Stimulated activated CD8-positive, alpha-beta memory T cell treated with anti-CD3 and anti-CD28 coated beads, Interleukin-4, amount 100 ng/mL, for 1 hour (primary cell): ENCODE measurements at places on chromosomes 1 and 21.

GRCh38 chr1:43969746-43970466, at the start of gene DPH2:
DPH2 (plus strand) TSS chr1:43970010; CDS start chr1:43970176, 166 bp downstream.
- DNase-seq = peak; percentile 81

DNA sequence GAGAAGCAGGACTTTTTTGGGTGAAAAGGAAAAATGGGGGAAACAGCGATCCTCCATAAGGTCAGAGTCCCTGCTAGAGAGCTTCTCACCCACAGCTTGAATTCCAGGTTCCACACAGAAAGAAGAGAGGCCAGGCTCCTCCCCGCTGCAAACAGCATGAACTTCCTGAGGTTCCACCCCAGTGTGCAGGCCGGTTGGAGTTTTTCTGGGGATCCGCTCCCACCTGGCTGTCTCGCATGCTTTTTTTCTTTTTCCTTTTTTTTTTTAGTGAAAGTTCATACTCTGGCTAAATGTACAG, 595.1 kb upstream of the ZP4 start:
- DNase-seq = no peak

DNA sequence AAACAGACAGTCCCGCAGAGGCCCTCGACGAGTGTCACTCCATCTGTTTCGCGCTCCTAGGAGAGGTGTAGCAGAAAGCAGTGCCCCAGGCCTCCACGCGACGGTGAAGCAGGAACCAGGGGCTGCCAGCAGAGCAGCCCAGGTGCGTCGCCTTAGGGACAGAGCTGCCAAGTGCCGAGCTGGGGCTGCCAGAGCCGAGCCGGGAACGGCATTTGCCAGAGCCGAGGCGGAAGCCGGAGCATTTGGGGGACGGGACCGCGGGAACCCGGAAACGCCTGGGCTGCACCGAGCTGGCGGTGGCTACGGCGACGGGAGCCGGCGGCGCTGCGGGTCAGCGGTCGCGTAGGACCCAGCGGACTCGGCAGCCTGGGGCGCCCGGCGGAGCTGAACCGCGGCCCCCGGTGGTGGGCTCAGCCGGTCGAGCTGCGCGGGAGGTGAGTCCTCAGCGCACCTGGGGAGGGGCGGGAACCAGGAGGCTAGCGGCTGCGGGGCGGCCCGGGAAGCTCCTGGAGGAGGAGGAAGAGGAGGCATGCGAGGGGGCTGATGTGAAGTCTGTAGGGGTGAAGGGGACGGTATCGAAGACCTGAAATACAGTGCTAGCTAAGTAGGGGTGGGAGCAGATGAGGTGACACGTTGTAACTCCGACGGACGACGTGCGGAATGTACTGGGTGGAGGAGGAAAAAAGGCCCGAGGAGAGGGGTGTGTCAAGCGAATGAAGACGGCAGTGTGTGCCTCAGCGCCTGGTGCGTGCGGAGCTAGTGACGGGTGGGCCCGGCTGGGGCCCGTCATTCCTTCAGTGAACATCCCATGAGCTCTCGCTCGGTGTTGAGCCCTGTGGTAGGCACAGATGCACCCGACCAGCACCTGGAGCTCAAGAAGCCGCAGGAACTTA, at the start of gene SLC35A3:
SLC35A3 (plus strand) TSS at position 268 of the 893 bp plus-strand sequence. CDS start 23,559 bp downstream, outside the sequence.
- peak; percentile 29 for DNase-seq

DNA sequence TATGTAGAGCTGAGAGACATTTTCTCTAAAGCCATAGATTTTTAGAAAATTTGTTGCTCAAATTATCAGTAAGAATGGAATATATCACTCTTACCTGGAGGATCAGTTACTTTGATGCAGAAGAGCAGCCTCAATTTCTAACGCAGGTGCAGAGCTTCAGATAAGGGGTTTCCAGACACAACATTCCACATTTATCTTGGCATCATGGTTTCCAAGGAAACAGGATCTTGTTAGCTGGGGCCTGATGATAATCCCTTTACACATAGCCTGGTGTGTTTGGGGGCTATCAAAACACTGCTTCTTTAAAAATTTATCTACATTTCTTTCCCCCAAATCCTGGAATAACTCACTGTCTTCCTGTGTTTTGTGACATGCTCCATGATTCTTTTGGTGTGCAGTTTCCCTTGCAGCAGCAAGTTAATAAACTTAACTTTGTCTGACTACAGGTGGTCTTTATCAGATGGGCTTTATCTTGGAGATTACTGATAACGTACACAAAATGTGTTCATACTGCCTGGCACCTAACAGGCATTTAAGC, 2.7 kb upstream of the STX12 start:
- DNase-seq = no peak

- DNase-seq = no peak
Measured at GRCh38 chr1:49389699-49390098, 613.0 kb upstream of the BEND5 start.

DNA sequence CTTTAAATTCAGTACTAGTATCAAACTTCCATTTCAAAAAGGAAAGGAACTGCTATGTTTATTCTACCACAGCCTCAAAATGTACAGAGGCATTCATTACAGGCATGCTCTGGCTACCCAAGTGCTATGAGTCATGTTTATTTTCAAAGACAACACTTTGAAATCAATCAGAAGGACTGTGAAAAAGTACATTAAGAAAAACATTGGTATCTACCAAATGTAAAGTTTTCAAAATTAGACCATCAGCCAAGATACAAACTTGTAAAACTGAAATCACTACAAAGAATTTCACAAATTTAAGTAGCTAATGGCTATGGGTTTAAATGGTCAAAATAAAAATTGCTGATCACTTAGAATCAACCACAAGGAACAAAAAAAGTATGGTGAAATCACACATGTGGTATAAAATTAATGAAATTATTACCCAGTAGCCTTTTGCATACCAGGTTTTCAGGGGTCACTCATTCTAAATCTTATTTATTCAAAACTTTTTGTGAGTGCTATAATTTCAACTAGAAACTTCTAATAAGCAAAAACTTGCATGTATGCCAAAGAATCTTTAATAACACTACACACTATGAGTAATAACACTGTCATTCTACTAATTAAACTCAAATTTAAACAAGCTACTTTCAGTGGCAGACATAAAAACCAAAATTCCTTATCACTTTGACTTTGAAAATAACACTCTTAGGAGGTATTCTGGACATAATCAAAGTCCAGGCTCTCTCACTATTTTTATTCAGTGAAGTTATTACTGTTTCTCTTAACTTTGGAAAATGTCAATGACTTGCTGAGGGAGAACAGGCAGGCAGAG, 49.2 kb downstream of the ENAH start:
- no peak for DNase-seq

DNA sequence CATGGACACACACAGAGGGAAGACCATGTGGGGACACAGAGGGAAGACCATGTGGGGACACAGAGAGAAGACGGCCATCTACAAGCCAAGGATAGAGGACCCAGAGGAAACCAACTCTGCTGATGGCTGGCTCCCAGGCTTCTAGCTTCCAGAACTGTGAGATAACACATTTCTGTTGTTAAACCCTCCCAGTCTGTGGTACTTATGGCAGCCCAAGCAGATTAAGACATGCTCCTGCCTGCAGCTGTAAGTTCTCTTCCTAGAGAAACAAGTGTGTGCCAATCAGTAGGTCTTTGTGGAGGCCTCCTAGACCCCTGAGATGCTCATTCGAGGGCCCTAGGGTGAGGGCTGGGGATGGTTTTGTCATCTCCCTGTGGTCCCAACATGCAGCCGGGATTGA, 2.7 kb downstream of the AGT start:
- no peak for DNase-seq

DNA sequence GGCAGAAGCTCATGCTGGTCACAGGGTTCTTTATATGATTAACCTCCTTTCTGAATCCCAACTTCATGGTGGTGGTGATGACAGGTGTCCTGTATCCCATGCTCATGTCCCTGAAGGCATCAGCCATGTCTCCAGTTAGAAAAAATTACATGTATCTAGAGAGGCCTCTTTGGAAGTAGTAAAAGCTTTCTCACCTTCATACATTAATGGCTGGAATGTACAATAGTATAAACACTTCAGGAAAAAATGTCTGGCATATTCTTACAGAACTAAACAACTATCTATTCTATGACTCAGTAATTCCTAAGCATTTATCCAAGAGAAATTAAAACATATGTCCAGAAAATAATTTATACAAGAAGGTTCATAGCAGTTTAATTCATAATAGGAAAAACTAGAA, 34.0 kb downstream of the ADAM30 start:
- DNase-seq = no peak

DNA sequence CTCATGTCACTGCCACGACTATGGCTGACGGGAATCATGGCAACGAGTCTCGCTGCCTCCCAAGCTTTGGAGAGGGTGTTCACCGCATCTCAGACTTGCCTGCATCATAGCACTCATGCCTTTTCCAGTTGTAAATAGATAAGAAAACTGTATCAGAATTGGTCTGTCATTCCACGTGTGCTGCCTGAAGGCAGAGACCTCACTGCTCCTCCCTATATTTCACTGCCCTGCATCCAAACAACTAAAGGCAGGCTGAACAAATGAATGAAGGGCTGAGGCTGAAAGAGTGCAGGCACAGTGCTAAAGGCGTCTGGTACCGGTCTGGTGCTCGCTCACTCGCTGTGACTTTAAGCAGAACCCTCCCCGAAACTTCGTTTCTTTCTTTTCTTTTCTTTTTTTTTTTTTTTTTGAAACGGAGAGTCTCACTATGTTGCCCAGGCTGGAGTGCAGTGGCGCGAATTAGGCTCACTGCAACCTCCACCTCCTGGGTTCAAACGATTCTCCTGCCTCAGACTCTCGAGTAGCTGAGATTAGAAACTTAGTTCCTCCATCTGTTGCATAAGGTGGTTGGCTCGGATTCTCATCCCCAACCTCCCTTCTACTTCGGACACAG, 542 bp downstream of the EIF2B3 start:
- no peak for DNase-seq

GRCh38 chr1:97668945-97669344, 251.9 kb downstream of the DPYD start:
- no peak for DNase-seq

DNA sequence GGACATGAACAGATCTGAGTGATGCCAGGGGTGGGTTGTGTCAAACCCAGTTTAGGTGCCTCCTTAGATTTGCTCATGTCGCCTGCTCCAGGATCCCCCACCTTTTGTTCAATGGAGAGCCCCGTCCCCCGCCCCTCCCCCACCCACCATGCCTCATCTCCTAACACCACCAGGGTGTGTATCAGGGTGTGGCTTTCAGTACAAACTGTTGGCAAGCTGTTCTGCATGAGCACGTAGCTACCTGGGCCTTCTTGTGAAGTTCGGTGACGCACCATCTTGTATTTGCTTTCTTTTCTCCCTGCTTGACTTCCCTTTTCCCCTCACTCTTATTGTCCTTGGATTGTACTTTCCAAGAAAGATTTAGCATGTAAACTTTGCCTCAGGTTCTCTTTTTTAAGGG, 94.8 kb downstream of the EBNA1BP2 start:
- no peak for DNase-seq

DNA sequence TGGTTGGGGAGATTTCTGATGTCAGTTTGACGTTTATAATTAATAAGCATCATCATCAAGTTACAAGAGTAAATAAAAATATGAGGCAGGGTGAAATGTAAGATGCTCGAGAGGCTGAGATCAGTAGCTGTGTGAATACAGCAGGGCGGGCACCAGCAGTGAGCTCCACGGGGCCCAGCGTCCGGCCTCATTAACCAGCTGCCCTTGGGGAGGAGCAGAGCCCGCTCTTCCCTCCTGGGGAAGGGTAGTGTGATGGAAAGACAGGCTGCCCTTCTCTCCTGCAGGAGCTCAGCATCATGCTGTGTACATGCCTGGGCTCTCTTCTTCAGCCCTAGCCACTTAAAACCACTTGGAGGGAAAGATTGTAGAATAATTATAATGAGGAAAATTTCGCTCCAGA, 23.4 kb downstream of the PDE9A start:
- no peak for DNase-seq

- DNase-seq = no peak
Measured at GRCh38 chr1:24424207-24424606, 8.6 kb downstream of the NIPAL3 start.

- DNase-seq = no peak
Measured at GRCh38 chr1:30852026-30852425, 56.5 kb downstream of the SDC3 start.

GRCh38 chr1:47621977-47622376, 184.1 kb downstream of the FOXD2 start:
- DNase-seq = no peak

DNA sequence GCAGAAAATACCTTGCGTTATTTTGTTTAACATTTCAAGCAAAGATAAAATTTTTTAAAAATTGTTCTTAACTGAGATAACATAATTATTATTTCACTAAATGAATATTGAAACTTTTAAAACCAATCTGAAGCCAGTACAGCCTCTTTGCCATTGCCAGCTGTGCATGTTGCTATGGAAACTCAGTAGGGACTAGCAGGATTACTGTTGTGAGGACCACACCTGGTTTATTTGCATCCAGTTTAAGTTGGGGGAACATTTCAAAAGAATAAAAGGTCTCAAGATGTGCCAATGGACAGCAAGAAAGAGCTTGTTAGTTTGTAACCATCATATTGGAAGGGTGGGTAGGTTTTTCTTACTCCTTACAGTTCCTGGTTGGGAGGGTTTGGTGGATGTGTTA, 80.7 kb downstream of the POU2F1 start:
- DNase-seq = no peak

DNA sequence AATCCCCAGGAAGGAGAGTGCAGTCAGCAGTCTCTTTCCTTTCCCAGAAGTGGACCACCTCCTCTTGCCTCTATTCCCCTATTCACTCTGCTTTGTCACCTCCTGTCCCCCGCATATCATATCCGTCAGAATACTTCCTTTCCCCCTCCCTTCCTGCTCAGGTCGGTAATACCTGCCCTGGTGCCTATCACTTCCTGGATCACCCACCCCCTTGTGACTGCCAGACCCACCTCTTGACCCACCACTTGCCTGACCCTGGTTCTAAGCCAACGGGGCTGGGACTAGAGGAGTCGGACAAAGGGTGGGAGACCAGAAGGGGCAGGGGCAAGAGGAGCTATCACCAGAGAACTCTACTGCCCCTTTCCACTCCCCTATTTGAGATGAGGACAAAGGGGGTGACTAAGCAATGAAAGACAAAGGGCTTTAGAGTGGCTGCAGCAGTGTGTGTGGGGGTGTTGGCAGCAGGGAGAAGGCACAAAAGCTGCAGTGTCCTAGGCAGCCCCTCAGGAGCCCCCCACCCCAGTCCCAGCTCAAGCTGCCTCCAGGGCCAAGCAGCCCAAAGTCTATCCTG, 1.7 kb upstream of the ADAMTS4 start:
- no peak for DNase-seq
